Activated T-cell treated with anti-CD3 and anti-CD28 coated beads, Interleukin-2, amount 50 U/mL, for 1 hour (primary cell): ENCODE measurements at places on chromosomes 4 and X.

DNA sequence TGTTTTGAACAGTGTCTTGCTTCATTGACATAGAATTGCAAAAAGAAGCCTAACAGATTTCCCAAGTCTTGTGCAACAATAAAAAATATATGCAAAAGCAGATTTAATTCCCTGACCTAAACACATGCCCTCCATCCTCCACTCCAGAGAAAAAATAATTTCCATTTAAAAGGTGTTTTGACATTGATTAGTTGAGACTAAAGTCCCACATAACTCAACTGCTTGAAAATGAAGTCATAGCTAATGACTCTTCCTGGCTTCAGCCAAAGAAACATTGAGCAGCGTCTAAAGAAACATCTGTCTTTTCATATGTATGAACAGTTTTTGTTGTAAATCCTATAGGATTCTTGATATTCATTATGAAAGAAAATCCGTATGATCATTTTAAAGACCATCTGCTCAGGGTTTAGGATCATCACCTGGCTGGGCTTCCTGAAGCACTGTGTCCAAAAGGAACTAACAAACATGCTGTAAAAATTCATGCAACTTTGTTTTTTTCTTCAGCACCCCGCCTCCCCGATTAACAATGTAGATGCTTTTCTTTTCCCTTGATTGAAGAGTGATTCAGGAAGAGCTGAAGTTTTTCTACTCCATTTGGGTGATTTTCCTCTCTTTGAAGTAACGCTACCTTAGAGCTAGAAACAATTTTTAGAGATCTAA, 273.4 kb downstream of the HS3ST1 start:
- DNase-seq = no peak

DNA sequence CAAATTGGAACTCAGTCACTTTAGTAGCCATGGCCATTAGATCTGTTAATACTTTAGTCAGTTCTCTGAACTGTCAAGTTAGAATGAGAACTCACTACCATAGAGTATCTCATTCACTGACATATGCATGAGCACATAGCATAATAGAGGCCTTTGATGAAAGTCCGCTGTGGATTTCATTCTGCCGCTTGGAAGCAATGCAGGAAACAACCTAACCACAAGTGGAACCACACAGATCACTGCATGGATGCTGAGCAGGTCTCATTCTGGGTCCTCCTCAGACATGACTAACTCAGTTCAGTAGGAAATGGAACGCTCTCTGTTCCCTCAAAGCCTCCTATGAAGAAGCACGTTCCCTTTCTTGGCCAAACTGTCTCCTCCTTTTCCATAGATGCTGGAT, 1624.8 kb upstream of the TENM3 start:
- no peak for DNase-seq

- no peak for DNase-seq
Measured at GRCh38 chr4:87079967-87080366, 140.5 kb downstream of the KLHL8 start.

GRCh38 chr4:111283066-111283677, 660.3 kb upstream of the PITX2 start:
- peak; percentile 17 for DNase-seq

GRCh38 chr4:119854364-119854763, 212.3 kb downstream of the MAD2L1 start:
- DNase-seq = no peak

- peak; percentile 42 for DNase-seq
Measured at GRCh38 chrX:150546711-150547153, 21.7 kb upstream of the MTM1 start.

DNA sequence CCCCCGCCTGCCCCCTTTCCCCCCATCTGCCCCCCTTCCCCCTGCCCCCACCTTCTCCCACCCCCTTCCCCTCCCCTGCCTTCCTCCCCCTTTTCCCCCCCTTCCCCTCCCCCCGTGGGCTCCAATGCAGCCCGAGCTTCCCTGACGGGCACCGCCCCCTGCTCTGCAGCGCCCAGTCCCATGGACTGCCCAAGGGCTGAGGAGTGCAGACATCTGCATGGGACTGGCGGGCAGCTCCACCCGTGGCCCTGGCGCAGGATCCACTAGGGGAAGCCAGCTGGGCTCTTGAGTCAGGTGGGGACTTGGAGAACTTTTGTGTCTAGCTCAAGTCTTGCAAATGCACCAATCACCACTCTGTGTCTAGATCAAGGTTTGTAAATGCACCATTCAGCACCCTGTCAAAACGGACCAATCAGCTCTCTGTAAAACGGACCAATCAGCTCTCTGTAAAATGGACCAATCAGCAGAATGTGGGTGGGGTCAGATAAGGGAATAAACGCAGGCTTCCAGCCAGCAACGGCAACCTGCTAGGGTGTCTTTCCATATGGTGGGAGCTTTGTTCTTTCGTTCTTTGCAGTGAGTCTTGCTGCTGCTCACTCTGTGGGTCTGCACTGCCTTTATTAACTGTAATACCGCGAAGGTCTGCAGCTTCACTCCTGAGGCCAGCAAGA, 300.5 kb upstream of the PABPC4L start:
- no peak for DNase-seq

DNA sequence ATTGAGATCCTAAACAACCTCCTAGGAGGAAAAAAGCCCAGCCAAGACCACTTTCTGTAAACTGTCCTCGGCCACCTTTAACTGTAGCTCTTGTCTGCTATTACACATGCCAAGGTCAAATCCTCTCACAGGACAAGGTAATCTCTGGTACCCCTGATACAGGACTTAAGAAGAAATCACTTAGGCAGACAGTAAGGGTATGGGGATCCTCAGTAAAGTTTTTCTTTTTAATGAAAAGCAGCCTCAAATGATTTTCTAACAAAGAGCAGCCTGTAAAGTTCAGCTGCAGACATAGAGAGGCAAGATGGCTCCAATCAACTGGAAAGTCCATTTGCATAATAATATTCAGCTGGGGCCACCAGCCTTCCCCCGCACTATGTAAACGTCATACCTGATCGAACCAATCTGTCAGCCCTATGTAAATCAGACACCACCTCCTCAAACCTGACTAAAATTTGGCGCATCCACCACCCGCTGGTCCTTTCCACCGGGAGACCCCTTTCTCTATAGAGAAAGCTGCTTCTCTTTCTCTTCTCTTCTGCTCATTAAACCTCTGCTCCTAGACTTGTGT, 14.6 kb upstream of the MPP1 start:
- DNase-seq = no peak

- no peak for DNase-seq
Measured at GRCh38 chr4:21013501-21013900, 313.2 kb downstream of the PACRGL start.

DNA sequence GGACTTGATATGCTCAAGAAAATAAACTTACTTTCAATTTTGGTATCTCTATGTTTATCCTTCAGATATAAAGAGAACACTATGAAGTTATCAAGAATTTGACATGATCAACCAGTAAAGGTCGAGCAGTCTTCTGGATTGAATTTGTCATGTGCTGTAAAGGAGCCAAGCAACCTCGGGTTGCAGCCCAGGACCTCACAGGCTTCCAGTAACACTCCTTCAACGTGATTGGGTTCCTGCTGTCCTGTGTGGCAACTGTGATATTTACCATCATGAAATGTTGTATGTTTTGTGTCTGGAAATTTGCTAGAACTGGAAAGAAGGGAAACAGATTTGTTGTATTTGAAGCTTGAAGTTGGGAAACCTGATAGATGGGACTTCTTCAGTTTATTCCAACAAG, 52.0 kb upstream of the UGT2B7 start:
- no peak for DNase-seq

DNA sequence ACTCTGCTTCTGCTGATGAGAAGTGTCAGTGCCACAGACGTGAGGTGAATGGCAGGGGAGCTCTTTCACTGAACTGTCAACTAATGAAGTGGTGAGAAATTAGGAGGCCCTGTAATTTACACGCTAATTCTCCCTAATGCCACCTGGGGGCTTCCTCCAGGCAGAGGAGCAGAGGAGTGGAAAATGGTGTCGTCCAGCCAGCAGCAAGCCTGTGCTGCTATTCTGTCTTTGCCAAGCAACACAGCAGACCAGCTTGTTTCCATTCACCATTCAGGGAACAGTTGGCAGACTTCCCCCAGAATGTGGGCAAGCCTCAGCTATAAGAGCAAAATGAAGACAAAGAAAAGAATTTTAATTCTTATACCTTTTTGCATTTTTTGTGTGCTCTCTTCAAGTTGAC, 245.2 kb upstream of the TET2 start:
- DNase-seq = no peak

DNA sequence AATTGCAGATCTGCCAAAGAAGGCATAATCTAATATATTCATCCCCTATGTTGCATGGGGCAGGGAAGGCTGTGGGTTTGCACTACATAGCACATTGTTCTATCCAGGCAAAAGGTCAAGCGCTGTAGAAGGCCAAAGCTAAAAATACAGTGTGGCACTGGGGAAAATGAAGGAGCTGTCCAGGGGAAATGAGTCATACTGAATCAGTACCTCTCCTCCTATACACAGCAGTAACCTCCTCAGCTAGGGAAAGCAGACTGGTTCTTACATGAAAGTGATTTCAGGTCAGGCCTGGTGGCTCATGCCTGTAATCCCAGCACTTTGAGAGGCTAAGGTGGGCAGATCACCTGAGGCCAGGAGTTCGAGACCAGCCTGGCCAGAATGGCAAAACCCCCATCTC, 31.0 kb upstream of the SLC25A4 start:
- DNase-seq = no peak

GRCh38 chr4:25535278-25535677, 120.4 kb upstream of the SLC34A2 start:
- DNase-seq = no peak

- DNase-seq = no peak
Measured at GRCh38 chr4:7772711-7773385, 166.8 kb downstream of the AFAP1 start.

- DNase-seq = no peak
Measured at GRCh38 chr4:124061413-124061812, 651.1 kb downstream of the ANKRD50 start.

DNA sequence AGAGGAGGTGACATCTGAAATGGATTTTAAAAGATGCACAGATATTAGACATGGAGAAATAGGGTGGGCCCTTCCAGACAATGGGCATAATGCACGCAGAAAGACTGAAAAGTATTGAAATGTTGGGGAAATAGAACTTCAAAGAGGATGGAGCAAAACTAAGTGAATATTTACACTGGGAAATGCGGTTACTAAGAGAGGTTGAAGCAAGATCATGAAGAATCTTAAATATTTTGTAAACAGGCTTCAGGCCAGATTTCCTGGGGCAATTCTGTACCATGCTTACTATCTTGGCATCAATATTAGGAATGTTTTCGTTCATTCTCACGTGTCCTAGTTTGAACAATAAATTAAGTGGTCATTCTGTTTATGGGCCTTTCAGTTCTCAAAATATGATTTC, 216.3 kb downstream of the ADAMTS3 start:
- DNase-seq = no peak

- DNase-seq = no peak
Measured at GRCh38 chrX:49155243-49155899, 7.2 kb upstream of the MAGIX start.

- DNase-seq = peak; percentile 17
Measured at GRCh38 chr4:169269916-169270809, 593 bp downstream of the SH3RF1 start.

DNA sequence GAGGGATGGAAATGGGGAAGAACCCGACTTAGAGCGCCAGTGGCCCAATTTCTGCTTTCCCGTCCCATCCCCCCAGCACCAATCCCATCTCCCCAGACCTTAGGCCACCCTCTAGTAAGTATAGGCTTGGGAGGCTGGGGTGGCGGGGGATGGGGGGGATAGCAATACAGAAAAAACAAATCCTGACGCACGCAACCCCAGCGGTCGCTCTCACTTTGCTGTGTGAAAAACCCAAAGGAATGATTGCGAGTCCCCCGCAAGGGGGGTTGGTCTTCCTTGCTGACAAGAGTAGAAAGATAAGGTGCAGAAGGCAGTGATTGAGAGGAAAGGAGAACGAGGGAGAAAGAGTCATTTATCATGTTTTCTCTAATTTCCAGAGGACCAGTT, 863 bp downstream of the CPE start:
- no peak for DNase-seq

- DNase-seq = no peak
Measured at GRCh38 chrX:104659005-104659744, 93.2 kb downstream of the IL1RAPL2 start.

GRCh38 chr4:150046728-150047217, 31.5 kb upstream of the DCLK2 start:
- DNase-seq = no peak

- DNase-seq = no peak
Measured at GRCh38 chr4:20570981-20571715, 129.1 kb upstream of the PACRGL start.

DNA sequence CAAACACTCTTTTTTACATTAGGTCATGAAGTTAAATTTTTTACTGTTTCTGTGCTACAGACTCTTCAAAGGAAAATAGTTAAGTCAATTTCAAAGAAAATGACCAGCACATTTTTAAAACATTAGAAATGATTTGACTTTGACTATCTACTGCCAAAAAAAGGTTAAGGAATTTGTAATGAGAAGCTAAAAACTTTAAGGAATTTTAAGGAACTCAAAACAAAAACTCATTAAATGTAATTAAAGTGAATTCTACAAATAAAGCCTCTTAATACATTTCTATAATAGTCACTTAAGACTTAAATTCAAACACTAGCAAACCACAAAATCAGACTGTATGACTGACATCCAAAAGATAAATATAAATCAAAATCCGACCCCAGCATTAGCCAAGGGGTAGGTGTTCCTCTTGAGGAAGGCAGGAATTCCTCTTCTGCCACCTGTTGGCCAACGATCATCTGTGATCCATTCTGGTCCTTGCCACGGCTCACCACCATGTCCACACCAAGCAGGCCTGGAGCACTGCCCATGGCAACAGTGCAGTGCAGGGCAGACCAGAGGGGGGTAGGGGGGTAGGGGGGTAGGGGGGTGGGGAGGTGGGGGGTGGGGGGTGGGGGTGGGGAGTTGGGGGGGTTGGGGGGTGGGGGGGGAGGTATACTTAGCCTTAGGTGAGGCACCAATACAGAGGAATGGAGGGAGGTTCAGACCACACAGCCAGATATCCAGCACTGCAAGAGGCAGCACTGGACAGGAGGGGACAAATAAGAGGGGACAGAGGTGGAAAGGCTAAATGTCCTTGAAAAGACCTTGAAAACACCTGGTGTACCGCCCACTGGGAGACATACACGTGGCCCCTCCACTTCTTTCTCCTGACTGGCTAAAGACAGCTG, 287.4 kb downstream of the CHIC1 start:
- no peak for DNase-seq

DNA sequence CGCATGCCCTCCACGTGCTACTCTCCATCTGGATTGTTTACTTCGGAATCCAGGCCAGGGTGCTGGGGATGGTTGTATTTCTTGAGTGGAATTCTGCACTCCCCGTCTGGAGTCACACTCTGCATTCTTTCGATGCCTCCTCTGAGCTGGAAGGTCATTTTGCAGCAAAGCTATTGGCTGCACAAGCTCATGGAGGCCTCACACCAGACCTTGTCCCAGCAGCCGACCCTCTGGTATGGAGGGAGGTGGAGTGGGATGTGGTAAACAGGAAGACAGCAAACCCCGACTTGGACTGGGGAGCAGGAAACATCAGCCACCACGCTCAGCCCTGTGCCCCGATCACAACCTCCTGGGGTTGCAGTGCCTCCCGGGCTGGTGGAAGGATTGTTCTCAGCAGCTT, 225.3 kb upstream of the LNX1 start:
- DNase-seq = no peak
